Urinary bladder (tissue), 4 donors: ENCODE measurements at places on chromosomes 1 and 21.

GRCh38 chr1:169682071-169682470 lies 29.3 kb downstream of the SELL start:
- no peak for DNase-seq

DNA sequence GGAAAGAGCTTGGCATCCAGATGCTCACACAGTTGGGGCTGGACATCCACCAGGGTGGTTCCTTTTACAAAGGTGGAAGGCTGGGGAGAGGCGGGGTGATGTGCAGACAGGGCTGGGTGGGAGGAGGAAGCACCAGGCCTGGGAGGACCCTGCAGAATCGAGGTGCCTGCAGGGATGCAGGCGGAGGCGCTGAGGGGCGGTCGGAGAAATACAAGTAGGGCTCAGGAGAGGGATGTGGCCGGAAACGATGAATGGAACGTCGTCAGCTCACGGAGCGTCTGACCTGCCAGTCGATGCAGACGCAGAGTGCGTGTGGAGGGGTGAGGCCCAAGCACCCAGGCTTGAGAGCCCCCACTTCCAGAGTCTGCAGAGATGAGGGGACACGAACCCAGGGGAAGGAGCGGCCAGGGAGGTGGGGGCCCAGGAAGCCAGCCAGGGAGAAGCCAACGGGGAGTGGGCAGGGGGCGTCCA lies 63.4 kb downstream of the TRIM11 start:
- DNase-seq = no peak

DNA sequence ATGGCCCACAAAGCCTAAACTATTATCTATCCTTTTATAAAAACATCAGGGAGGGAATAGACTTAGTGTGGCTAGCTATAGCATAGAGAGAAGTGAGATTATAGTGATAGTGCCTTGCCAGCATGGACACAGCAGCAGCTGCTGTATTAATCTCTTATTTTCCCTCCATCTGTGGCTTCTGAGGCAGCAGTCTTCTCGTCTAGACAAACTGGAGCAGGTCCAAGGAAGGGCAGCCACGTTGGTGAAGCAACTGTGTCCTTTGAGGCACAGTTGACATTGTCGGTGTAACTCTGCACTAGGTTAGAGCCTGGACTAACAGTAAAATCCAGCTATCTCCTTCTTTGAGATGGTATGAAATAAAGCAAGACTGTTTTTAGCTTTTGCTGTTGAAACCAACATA lies 131.3 kb downstream of the CACHD1 start:
- DNase-seq = no peak

GRCh38 chr1:116134476-116134773 lies 23.2 kb downstream of the MAB21L3 start:
- no peak for DNase-seq

DNA sequence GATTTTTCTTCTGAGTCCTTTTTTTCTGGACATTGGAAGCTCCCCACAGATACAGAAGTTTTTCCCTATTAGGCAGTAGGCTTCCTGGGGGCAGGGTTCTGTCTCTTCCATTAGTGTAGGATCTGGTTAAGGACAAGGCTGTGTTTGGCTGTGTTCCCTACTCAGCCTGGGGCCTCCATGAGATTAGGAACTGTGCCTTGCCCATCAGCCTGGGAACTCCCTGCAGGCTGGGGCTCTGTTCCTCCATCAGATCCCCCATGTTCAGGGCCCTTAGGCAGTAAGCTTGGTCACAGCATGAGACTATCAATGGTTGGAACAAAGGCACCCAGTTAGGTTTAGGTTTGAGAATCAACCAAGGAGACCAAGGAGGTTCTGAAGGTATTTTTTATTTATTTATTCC lies 22.7 kb downstream of the NAV1 start:
- no peak for DNase-seq

DNA sequence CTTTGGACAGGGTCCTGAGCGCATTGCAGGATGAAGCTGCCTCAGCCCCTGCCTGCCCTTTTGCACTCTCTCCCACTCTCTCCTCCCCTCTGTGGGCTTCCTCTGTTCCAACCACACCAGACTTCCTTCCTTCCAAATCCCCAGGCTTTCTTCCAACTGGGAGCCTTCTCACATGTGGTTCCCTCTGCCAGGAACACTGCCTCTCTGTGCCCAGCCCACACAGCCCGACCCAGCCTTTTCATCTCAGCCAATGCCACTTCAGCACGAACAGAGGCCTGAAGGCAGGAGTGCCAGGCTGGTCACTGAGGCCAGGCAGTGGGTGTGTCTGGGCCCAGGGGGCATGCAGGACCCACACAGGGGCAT lies 5.9 kb downstream of the SELENON start:
- no peak for DNase-seq

- DNase-seq = no peak
Observed at GRCh38 chr1:67700692-67701410, 15.8 kb downstream of the GADD45A start.

DNA sequence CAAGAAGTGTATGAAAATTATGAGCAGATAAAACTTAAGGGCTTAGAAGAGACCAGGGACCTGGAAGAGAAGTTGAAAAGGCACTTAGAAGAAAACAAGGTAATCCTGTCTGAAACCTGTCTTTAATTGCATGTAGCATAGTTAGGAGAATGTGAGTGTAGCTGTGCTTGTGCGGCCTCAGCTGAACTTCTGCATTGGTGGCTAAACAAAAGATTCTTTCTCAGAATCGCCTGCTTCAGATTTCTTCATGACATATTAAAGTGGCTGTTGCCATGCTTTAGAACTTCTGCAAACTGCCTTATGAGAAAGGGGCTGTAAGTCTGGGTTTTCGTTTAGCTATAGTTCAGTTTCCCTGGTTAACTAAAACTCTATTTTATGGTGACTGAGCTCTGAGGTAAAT lies 94.5 kb downstream of the VPS26C start:
- DNase-seq = no peak

DNA sequence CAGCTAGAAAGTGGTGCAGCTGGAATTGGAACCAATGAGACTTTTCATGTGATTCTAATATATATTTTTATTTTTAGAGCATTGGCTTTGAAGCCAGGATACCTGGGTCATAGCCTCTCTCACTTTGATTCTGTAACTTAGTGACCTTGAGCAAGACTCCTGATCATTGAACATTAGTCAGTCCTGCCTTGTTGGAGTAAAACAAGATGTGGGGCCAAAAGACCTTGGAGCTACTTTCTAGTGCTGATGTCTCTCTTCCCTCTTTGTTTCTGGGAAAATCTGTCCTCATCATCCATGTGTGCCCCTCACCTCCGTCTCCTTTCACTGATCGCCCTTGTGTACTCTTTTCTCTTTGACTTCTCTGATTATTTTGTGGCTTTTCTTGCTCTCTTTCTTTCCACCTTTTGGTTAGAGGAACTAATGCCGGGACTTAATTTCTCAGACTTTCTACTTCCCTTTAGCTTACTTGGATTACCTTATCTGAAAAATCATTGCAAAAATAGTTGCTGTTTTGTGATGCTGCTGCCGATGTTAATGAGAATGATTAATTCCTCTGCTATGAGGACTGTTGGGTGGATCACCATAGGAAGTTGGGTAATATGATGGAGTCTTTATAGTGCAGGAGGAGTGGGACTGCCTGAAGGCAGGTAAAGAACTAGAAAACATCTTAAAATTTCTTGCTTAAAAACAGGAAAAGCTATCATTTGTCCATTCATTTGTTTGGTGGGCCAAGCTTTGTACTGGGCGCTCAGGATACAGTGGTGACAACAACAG lies 72.0 kb downstream of the NOS1AP start:
- no peak for DNase-seq

GRCh38 chr1:201701831-201702230 lies 127.1 kb upstream of the IPO9 start:
- DNase-seq = no peak

GRCh38 chr1:43619314-43619790 lies 30.6 kb upstream of the KDM4A start:
- DNase-seq = no peak

- no peak for DNase-seq
Observed at GRCh38 chr1:173113015-173113741, 62.4 kb upstream of the TNFSF18 start.

- DNase-seq = no peak
Observed at GRCh38 chr1:30446095-30446494, 277.3 kb downstream of the MATN1 start.

- DNase-seq = peak; percentile 81
Observed at GRCh38 chr1:234602334-234603220, 7.4 kb downstream of the IRF2BP2 start.

- DNase-seq = no peak
Observed at GRCh38 chr21:45148316-45148990, 74.1 kb downstream of the ADARB1 start.

DNA sequence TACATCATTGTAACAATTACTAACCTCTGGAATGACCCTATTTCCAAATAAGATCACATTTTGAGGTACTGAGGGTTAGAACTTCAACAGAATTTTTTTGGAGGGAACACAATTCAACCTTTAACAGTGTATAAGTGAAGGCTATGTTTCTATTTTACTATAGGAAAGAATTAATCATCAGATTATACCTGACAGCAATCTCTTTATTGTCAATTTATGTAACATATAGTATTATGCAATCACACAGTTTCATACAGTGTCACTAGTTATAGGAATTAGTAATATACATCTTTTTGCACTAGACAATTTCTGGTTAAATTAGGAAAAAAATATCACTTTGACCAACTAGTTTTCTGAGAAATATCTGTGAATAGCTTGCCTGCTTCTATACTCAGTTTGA lies 59.1 kb downstream of the MSH4 start:
- DNase-seq = no peak

GRCh38 chr1:65434255-65434654 lies 13.8 kb downstream of the LEPR start:
- no peak for DNase-seq
